Activated T-helper 1 cell treated with anti-CD3 and anti-CD28 coated beads, Interleukin-12 subunit alpha, Interleukin-12 subunit beta, Interleukin-2, Interleukin-4 antibody, amounts not matched to agents 30 ng/mL and 10 ng/mL and 1 ng/mL, durations not matched to agents 14 hours and 24 hours and 36 hours (primary cell): ENCODE measurements at places on chromosomes 13 and 19. TPM values are rescaled to one million over a fixed set of nuclear protein-coding genes. Genes with fewer than 3 reads are reported as not detected.

PTPRH gene
- total RNA-seq = 0.16 TPM in 1 of 2 replicates, not detected in the other

- DNase-seq = no peak
Observed at GRCh38 chr19:16611121-16611520, 16.9 kb downstream of the MED26 start.

- DNase-seq = no peak
Observed at GRCh38 chr13:81409284-81409683, 1068.4 kb upstream of the SPRY2 start.

DNA sequence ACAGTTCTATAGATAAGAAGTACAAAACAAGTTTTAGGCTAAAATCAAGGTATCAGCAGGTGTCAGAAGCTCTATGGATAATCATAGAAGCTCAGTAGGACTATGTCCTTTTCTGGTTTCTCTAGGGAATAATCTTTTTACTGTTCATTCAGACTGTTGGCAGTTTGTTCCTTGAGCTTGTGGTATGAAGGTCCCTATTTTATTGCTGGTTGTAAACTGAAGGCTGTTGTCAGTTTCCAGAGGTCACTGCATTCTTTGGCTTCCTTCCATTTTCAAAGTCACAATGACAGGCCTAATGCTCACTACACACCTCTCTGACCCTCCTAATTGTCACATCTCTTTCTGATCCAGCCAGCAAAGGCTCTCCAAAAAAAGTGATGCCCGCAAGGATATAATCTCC is 337.9 kb upstream of the EDNRB start:
- DNase-seq = no peak

IGLON5 gene
- 1.2 and 1.3 TPM in 2 replicates for total RNA-seq

DNA sequence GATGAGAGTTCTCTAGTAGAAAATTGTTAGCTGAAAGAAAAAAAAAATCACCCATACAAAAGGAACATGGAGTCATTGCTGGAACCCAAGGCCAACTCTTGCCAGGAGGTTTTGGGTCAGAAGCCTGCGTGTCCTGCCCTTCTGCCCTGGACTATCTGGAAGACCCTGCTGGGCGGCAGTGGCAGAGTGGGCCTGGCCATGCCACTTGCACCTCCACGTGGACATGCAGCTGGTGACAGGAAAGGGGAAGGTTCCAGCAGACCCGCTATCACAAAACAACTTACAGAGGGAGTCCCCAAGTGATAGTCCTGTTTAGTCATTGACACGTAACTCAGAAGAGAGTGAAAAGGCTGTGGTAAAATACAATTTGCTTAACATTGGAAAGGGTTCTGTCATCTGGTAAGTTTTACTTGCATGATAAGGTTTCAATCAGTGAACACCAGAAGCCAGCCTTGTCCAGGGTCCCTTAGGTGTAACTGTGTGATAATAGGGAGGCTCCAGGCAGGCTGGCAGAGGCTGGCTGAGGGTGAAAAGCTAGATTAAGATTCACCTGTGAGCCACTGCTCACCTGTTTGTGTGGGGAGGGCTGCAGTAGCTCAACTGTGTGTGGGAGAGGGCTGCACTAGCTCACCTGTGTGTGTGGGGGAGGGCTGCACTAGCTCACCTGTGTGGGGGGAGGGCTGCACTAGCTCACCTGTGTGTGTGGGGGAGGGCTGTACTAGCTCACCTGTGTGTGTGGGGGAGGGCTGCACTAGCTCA is 47.8 kb downstream of the COL4A2 start:
- DNase-seq = no peak

NDUFA7 gene
- 51.1 and 51.8 TPM in 2 replicates for total RNA-seq

DNA sequence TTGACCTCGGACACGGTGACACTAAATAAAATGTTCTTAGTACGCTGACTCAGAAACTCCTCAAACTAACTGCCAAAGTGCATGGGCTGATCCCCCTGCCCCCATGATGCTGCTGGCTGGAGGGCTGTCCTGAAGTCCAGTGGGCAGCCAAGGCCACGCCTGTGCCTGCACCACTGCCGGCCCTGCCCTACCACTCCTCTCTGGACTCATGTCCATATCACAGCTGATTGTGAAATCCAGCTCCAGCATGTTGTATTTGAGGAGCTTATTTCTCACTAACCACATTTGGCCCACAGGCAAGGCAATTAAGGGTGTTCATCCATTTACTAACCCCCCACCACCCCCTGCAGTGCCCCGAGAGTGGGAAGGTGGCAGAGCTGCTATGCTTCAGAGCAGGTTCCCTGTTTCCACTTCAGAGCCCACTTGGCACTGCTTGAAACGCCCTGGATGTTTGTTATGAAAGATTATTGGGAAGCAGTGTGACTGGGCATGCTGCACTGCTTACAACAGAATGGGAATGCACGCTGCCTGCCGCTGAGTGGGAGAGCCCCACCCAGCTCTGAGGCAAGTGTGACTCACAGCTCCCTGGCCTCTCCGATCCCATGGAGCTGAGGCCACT is 114.0 kb downstream of the UQCRFS1 start:
- no peak for DNase-seq

- no peak for DNase-seq
Observed at GRCh38 chr13:29802621-29803020, 47.8 kb downstream of the UBL3 start.

DNA sequence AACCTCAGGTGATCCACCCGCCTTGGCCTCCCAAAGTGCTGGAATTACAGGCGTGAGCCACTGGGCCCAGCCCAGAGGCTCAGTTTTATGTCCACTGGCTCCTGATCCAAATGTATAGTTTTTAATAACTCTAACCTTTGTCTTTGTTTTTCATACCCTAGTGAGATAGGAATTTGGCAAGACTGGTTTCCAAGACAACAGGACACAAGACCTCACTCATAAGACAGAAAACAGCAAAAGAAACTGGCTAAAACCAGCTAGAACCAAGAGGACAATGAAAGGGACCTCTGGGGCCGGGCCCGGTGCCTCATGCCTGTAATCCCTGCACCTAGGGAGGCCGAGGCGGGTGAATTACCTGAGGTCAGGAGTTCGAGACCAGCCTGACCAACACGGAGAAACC is 27.6 kb downstream of the CPT1C start:
- DNase-seq = no peak

- DNase-seq = no peak
Observed at GRCh38 chr13:94198681-94199080, 280.8 kb downstream of the DCT start.

GRCh38 chr19:44848036-44848811 is 2.1 kb downstream of the NECTIN2 start:
- no peak for DNase-seq

GRCh38 chr19:14826006-14826405 is 9.0 kb downstream of the OR7A5 start:
- DNase-seq = no peak

DNA sequence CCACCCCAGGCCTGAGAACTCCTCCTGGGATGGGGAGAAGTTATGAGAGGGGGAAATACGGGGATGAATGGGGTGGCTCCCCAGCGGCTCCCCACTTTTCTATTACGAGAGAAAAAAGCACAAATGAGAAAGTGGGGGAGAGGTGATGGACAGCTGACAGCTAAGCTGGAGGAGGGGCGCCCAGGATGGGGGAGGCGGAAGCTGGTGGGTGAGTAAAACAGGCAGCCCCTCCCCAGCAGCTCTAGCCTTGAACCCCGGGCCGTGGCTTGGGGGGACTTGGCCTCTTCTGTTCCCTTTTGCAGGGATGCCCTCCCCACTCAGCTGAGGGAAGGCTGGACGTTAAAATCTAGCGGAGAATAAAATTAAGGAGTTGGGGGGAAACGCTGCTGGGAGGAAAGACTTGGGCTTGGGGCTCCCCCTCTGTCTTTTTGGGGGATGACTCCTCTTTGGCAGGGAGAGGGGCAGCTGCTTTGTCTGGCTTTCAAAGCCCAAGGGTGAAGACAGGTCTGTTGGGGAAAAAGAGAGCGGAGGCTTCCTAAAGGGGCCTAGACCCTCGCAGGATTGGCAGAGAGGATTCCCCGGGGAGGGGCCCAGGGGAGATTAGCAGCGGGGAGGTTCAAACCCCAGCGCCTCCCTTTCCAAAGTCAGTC is 1.4 kb upstream of the SAMD1 start:
- DNase-seq = no peak

IL12RB1 gene
- total RNA-seq = 44.5 and 47.5 TPM in 2 replicates

GRCh38 chr19:7678971-7679751 is 1.5 kb upstream of the TRAPPC5 start:
- peak; percentile 46 for DNase-seq

- no peak for DNase-seq
Observed at GRCh38 chr13:45943120-45943519, 91.6 kb upstream of the SIAH3 start.

- DNase-seq = no peak
Observed at GRCh38 chr13:85194482-85194881, 604.7 kb downstream of the SLITRK6 start.

DNA sequence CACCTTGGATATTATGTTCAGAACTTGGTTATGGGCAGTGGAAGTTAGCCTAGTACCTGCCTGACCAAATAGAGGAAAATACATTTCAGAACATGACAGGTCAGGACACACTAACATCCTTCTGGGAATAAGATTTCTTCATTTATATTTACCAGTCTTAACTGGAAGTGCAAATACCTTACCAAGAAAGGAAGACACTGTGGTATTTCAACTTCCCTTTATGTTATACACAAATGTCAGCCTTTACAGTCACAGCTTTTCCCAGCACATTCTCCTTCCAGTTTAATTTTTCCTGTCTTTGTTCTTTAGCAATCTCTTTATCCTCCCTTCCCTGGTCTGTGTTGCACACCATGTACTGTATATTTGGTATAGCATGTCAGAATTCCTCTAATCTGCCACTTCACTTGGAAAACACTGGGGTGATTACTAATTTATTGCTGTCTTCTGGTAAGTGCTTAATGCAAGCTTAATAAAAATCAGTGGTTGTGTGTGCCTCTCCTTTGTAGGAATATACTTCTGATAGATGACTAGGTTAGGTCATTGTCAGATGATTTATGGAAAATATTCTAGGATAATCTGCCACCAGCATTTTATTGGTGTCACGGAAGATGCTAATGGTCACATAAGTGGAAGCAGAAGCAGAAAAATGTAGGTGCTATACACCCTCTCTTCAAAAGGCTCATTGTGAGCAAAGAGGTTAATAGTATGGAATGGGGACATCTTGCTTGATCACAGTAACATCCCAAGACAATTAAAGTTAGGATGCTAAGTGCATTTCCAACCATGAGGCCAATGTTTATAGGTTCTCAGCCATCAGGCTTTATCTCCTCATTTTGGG is 124.3 kb upstream of the STARD13 start:
- no peak for DNase-seq

DNA sequence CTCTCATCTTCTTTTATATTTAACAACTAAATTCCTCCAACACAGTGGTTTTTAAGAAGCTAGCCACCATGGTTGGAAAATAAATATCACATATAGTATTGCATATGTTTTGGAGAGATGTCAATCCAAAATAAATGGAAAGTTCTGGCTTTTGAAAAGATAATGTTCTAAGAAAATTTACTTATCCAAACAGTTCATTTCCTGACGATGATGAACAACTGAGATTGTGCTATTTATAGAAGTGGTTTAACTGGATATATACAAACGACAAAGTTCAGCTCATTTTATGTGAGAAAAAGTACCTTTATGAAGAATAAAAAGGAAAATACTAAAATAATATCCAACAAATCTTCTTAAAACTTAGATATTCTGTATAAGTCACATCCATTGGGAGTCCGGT is 174.7 kb downstream of the MZT1 start:
- no peak for DNase-seq

LILRA1 gene
- total RNA-seq = not detected in 2 replicates

DNA sequence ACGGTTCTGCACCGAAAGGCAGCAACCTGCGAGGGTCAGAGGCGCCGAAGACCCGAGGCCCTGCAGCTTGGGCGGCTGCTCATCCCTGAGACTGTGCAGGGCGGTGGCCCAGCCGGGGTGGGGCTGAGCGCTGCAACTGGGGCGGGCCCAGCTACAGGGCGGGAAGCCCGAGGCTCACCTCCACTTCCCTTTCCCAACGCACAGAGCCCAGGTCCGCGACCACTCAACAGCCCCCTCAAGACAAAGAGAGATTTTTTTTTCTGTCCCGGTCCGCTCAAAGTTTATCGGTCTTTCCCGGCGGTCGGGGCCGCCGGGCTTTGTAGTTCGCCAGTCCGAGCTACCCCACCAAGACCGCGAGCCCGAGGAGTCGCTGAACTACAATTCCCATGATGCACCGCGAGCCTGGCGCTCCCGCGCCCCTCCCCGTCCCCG is 573 bp downstream of the KATNAL1 start:
- peak; percentile 90 for DNase-seq

DNA sequence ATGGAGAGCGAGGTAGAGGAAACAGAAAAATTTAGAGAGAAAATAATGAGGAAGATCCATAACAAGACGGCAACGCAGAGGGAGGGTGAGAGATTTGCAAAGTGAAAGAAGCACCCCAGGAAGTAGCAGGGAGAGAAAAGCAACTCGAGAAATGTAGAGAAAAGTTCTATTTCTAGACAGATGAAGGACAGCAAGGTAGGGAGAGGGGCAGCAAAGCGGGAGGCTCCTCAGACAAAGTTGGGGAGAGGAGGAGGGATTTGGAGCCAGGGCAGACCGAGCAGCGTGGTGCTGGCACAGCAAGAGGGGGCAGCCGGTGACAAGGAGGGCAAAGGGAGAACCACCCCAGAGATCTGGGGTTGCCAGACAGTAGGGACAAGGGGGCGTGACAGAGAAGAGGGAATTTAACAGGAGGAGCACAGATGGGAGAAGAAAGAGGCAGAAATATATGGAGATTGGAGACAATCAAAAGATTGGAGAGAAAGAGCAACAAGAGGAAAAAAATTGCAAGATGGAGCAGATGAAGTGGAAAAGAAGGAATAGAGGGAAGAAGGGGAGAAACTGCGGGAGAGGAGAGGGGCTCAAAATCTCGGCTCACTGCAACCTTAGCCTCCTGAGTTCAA is 989 bp downstream of the ZNF766 start:
- DNase-seq = no peak

- DNase-seq = no peak
Observed at GRCh38 chr13:44668688-44669087, 92.6 kb upstream of the TSC22D1 start.

- DNase-seq = peak; percentile 70
Observed at GRCh38 chr19:6590827-6591319, at the start of gene CD70. Gene CD70 (minus strand): TSS chr19:6591150. CDS start chr19:6591002, 148 bp downstream.

DNA sequence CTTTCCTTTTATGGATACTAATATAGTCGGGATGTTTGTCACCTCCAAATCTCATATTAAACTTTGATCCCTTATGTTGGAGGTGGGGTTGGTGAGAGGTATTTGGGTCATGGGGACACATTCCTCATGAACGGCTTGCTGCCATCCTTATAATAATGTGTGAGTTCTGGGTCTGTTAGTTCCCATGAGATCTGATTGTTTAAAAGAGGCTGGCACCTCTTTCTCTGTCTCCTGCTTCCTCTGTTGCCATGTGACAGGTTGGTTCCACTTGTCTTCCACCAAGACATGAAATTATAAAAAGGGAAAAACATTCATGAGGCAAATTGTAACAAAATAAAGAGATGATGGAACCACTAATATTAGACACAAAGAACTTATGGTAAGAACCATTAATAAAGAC is 107.8 kb upstream of the ATXN8OS start:
- DNase-seq = no peak

- no peak for DNase-seq
Observed at GRCh38 chr19:5753743-5754142, 30.8 kb downstream of the PRR22 start.
